ENCODE measurements at places on chromosomes 16 and 17. TPM values are rescaled to one million over a fixed set of nuclear protein-coding genes. Genes with fewer than 3 reads are reported as not detected.

- H3K27ac ChIP-seq, result no peak overlapping the region
- no peak for DNase-seq
Observed at GRCh38 chr16:46883353-46883689, 841 bp upstream of the GPT2 start.

- H3K27ac ChIP-seq, result peak within 1 kb of the TSS; percentile 92
- peaks cover 12% of the 10 kb centered on the region for H3K4me1 ChIP-seq
- peaks cover 2% of the 10 kb centered on the region for H3K36me3 ChIP-seq
- DNase-seq, result no peak
Observed at GRCh38 chr16:70523743-70524398, at the start of gene SF3B3. SF3B3 (plus strand) TSS chr16:70523816; CDS start chr16:70526657, 2,841 bp downstream.

Gene SSTR5
- polyA plus RNA-seq, result not detected

GRCh38 chr17:69516911-69517310, 102.4 kb downstream of the MAP2K6 start:
- no peaks in the 10 kb centered on the region for H3K27me3 ChIP-seq
- H3K27ac ChIP-seq, result no peak overlapping the region
- no peaks in the 10 kb centered on the region for H3K36me3 ChIP-seq
- peak; percentile 34 for DNase-seq
- no peak overlapping the region for H3K4me3 ChIP-seq
- no peaks in the 10 kb centered on the region for H3K4me1 ChIP-seq

DNA sequence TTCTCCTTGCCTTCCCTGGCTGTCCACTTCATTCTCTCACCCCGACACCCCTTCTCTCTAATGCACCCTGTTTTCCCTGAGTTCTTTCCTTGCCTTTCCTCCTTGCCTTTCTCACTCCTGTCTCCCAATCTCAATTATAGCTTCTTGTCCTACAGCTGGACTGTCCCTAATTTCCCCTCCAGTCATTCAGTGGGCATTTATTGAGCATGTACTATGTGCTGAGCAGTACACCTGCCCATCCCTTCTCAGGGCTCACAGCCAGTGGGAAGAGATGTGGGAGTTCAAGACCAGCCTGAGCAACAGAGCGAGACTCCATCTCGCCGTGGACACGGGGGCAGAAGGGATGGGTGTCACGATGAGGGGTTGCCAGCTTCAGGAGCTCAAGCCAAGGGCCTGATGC, 5.8 kb downstream of the ATP2A1 start:
- no peak overlapping the region for H3K4me3 ChIP-seq
- no peak for DNase-seq
- no peak overlapping the region for H3K27ac ChIP-seq
- peaks cover 4% of the 10 kb centered on the region for H3K4me1 ChIP-seq
- H3K36me3 ChIP-seq, result no peaks in the 10 kb centered on the region
- H3K27me3 ChIP-seq, result no peaks in the 10 kb centered on the region

DNA sequence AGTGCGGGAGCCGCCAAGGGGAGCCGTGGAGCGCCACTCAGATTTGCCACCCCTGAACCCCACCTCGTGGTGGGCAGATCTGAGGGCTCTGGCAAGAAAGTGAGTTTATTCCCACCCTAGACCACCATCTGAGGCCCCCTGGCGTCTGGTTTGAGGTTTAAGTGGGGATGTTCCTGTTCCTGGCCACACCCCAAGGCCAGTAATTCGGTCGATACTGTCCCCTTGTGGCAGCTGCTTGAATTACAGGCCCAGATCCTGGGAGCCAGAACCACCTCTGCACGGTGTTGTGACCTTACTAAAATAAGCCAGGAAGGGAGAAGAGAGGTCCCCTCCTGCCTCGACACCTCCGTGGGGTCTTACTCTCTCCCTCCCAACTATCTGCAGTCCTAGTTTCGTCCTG, 3.3 kb upstream of the LAT start:
- no peaks in the 10 kb centered on the region for H3K27me3 ChIP-seq
- no peaks in the 10 kb centered on the region for H3K4me1 ChIP-seq
- H3K4me3 ChIP-seq, result no peak overlapping the region
- H3K36me3 ChIP-seq, result peaks cover 25% of the 10 kb centered on the region
- no peak for DNase-seq
- H3K27ac ChIP-seq, result no peak overlapping the region

- no peak overlapping the region for H3K4me3 ChIP-seq
- H3K36me3 ChIP-seq, result no peaks in the 10 kb centered on the region
- H3K4me1 ChIP-seq, result peaks cover 51% of the 10 kb centered on the region
- DNase-seq, result no peak
Observed at GRCh38 chr17:40107522-40108174, 7.3 kb upstream of the NR1D1 start.

DNA sequence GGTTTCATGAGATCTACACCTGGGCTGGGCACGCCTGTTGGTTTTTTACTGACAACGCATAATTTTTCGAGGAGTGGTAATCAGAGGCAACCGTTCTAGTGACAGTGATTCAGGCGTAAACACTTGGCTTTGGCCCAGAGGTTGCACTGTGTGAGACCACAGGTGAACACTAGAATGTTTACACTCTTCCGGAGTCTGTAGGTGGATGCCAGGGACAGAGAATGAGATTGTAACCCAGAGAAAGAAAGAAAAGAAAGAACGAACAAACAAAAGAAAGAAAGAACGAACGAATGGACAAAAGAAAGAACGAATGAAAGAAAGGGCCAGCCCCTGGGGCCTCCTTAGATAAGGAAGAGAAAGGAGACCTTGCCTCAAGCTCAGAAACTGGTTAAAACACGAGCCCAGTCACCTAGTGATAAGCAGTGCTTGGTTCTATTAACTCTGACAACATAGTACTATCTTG, 113.2 kb downstream of the PRKCB start:
- H3K27me3 ChIP-seq, result no peaks in the 10 kb centered on the region
- no peaks in the 10 kb centered on the region for H3K4me1 ChIP-seq

Gene CES4A
- polyA plus RNA-seq, result 2.3 TPM

Data from fibroblast of lung (primary cell).